ENCODE measurements at places on chromosomes 2 and 18. TPM values are rescaled to one million over a fixed set of nuclear protein-coding genes. Genes with fewer than 3 reads are reported as not detected.

DNA sequence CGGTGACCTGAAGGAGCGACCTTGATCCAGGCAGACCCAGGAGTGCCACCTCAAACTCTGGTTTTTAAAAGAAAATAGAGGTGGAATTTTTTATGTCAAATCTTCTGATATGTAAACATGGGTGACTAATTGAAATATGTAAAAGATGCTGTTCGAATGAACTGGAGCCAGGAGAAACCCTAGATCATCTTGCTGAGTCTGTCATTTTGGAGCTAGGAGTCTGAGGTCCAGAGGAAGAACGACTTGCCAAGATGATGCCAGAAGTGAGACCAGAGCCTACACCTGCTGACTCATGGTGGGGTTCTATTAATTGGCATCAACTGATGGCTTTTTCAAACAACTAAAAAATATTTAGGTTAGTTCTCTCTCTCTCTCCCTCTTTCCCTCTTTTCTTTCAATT lies 74.1 kb downstream of the ACAA2 start:
- H3K27ac ChIP-seq = no peak overlapping the region
- H3K4me1 ChIP-seq = no peaks in the 10 kb centered on the region
- DNase-seq = no peak
- H3K27me3 ChIP-seq = no peaks in the 10 kb centered on the region
- H3K4me3 ChIP-seq = no peak overlapping the region

- H3K36me3 ChIP-seq = no peaks in the 10 kb centered on the region
- H3K27ac ChIP-seq = no peak overlapping the region
- peak; percentile 31 for DNase-seq
- no peaks in the 10 kb centered on the region for H3K4me1 ChIP-seq
- H3K4me3 ChIP-seq = no peak overlapping the region
Measured at GRCh38 chr2:197191177-197191939, 119.2 kb downstream of the ANKRD44 start.

DNA sequence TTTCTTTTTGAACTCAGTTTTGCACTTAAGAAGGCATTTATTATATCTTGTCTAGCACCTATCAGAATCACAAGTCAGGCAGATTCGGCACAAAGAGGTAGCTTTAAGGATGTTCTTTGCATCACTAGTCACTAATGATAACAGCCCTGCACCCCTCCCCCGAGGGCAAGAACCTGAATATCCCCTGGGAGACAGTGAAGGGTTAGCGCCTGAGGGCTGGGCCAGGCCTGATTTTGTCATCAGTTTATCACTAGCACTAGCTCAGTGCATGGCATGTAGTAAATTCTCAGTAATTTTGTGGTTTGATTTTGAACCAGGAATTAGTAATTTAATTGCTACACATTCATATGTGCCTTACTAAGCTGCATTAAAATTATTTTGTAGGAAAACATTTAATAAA lies 23.9 kb upstream of the HS6ST1 start:
- H3K27me3 ChIP-seq = no peaks in the 10 kb centered on the region
- H3K4me3 ChIP-seq = no peak overlapping the region
- no peak for DNase-seq

DNA sequence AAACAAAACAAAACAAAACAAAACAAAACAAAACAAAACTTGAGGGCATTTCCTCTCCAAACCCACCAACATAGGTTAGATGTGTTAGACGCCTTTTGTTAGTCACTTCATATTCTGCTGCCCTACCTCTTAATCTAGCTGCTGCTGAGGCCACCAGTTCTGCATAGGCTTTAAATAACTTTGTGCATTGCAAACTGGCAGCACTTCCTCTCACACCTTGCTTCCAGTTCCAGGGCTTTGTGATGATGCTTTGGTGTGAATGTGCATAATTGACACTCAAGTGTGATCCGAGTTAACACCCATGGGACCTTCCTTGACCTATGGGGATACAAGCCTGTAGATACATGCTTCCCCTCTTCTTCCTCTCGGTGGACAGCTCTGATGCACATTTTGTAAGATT lies 2.3 kb upstream of the SERPINB11 start:
- H3K27me3 ChIP-seq = no peaks in the 10 kb centered on the region
- no peak overlapping the region for H3K4me3 ChIP-seq
- DNase-seq = no peak

- DNase-seq = no peak
- peak overlapping the region; percentile 21 for H3K27ac ChIP-seq
- no peaks in the 10 kb centered on the region for H3K27me3 ChIP-seq
- no peaks in the 10 kb centered on the region for H3K36me3 ChIP-seq
Measured at GRCh38 chr2:24047703-24048033, 477 bp upstream of the WDCP start.

The SLC35F5 gene
- 14.3 TPM for total RNA-seq

The VWA3B gene
- total RNA-seq = 0.47 TPM

The CNRIP1 gene
- total RNA-seq = not detected

The LGALSL gene
- 14.2 TPM for total RNA-seq

DNA sequence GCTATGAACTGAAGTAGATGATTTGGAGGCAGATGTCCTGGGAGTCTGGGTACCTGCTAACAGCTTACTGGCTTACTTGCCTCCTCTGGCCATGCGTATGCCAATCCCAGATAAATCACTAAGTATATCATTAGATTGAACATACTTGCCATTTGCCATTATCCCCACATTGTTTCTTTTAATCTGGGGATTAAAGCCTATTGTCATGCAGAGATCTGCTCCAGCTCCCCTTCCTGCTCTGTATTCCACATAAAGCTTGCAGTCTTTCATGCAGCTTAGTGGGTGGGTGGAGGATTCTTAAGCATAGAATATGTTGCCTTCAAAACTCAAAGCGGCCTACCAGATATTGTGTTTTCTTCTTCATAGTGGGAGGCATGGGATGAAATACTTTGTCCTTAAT lies 311.8 kb upstream of the MMADHC start:
- no peaks in the 10 kb centered on the region for H3K36me3 ChIP-seq
- H3K27ac ChIP-seq = no peak overlapping the region
- no peaks in the 10 kb centered on the region for H3K4me1 ChIP-seq
- DNase-seq = no peak

DNA sequence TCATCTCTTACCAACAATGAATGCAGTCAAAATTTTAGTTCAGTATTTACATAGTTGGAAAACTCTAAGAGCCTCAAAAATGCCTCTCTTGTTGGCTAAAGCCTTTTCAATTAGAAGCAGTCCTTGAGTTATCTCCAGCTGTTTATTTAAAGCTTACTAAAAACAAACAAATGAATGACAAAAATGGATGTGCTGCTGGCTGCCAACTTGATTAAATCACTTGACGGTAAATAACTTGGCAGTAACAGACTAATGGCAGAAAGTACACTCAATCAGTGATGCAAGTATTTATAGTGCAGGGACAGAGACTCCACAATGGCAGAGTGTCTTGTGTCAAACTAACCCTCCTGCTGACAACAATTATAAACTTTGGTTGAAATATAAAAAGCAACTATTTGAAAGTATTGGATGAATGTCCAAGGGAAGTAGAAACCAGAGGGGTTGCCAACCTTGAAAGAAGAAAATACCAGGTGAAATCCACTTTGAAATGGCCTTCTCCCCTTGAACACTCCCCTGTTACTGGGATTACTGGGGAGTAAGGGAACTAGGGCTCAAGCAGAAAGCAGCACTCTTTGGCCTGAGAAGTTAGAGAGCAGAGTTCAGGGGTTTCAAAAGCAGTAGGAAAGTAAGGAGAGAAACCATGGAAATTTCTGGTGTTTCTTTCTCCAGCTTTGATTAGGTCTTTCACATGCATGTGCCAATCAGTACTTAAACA lies 245.2 kb upstream of the SPHKAP start:
- H3K4me1 ChIP-seq = peaks cover 9% of the 10 kb centered on the region
- no peaks in the 10 kb centered on the region for H3K27me3 ChIP-seq
- DNase-seq = no peak
- peak overlapping the region; percentile 51 for H3K4me3 ChIP-seq
- H3K36me3 ChIP-seq = no peaks in the 10 kb centered on the region

- no peaks in the 10 kb centered on the region for H3K27me3 ChIP-seq
- no peak for DNase-seq
- H3K27ac ChIP-seq = no peak overlapping the region
- H3K4me3 ChIP-seq = no peak overlapping the region
- H3K36me3 ChIP-seq = no peaks in the 10 kb centered on the region
- H3K4me1 ChIP-seq = no peaks in the 10 kb centered on the region
Measured at GRCh38 chr18:33751613-33752221, 173.7 kb downstream of the ASXL3 start.

The ZC3H6 gene
- 7.0 TPM for total RNA-seq

DNA sequence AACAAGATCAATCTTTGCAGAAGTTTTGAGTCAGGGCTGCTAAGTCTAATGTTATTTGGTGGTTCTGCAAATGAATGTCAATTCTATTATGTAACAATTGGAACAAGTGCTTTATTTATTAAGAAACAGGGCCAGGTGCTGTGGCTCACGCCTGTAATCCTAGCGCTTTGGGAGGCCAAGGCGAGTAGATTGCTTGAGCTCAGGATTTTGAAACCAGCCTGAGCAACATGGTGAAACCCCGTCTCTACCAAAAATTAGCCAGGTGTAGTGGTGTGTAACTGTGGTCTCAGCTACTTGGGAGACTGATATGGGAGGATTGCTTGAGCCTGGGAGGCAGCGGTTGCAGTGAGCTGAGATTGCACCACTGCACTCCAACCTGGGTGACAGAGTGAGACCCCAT lies 13.2 kb upstream of the RNF103 start:
- no peak overlapping the region for H3K4me3 ChIP-seq
- H3K36me3 ChIP-seq = no peaks in the 10 kb centered on the region
- no peak for DNase-seq
- no peak overlapping the region for H3K27ac ChIP-seq
- H3K27me3 ChIP-seq = no peaks in the 10 kb centered on the region
- no peaks in the 10 kb centered on the region for H3K4me1 ChIP-seq

DNA sequence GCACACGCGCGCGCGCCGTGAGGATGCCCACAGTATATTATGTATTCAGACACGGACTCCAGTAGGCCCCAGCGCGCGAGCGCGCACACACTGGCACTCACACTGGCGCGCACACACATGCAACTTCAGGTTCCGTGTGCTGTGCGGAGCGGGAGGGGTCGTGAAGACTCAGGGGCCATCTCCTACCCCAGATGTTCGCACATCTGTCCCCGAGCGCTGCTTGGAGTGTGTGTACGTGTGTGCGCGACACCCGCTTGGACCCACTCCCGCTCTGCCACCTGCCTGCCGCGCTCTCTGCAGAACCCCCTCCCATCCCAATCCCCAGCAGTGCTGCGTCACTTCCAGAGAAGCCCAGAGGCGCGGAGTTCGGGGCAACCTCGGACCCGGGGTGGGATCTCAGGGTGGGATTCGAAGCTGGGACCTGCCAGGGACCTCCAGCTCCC lies 2.6 kb downstream of the NRP2 start:
- no peak overlapping the region for H3K4me3 ChIP-seq
- no peaks in the 10 kb centered on the region for H3K36me3 ChIP-seq
- no peak for DNase-seq
- no peak overlapping the region for H3K27ac ChIP-seq

GRCh38 chr18:67608191-67608590 lies 91.7 kb upstream of the DSEL start:
- no peak overlapping the region for H3K4me3 ChIP-seq
- no peak overlapping the region for H3K27ac ChIP-seq
- DNase-seq = no peak
- no peaks in the 10 kb centered on the region for H3K27me3 ChIP-seq
- H3K36me3 ChIP-seq = no peaks in the 10 kb centered on the region

DNA sequence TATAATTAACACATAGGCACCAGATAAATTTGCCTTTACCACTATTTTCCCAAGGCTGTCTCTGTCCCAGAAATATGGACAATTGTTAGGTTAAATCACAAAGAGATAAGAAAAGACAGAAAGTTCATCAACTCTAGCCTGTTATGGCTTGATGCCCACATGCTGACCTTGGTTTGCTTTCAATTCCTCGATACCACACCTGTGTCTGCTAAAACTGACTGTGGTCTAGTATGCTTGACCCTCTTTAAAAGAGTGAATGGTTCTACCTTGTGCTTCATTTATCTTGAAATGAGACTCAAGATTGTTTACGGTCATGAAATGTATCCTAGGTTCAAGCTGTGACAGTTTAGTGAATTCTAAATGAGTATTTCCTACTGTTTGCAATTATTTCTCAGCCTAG lies 909.0 kb upstream of the LRRTM1 start:
- DNase-seq = no peak
- no peak overlapping the region for H3K4me3 ChIP-seq
- no peak overlapping the region for H3K27ac ChIP-seq
- no peaks in the 10 kb centered on the region for H3K27me3 ChIP-seq

The GPR39 gene
- total RNA-seq = 5.1 TPM

The FANCL gene
- 34.5 TPM for total RNA-seq

DNA sequence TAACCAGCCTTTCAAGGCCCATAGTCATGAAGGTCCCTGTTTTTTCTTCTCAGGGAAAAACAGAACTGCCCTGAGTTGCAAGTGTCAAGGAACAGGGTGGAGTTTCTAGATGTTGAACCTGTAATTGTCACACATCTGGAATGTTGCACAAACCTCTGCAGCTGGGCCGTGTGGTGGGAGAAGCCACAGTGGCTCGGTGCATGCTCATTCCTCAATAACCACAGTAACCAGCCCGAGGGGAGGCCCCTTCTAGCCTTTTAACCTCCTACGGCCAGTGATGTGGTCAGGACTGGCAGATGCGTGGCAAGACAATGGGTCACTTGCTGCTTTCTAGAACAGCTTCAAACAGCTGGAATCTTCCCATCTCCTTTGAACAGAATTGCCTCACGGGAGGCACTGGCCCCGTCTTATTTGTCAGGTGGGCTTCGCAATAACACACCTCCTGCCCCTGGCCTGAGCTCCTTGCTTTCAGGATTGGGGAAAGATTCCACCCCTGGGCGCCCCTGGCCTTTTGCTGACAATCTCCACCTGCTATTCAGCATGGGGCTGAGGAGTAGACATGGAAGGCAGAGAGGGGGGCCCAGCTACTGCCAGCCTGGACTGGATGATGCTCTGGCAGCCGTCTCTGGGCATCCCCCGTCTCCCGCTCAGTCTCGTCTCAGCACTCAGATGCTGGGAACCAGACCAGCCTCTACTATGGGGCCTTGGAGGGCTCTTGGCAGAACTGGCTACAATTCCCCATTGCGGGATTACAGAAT lies 102.9 kb downstream of the KLHL29 start:
- no peak overlapping the region for H3K4me3 ChIP-seq
- peaks cover 20% of the 10 kb centered on the region for H3K4me1 ChIP-seq
- peak; percentile 36 for DNase-seq
- no peak overlapping the region for H3K27ac ChIP-seq
- no peaks in the 10 kb centered on the region for H3K36me3 ChIP-seq
- no peaks in the 10 kb centered on the region for H3K27me3 ChIP-seq

The TMEFF2 gene
- not detected for total RNA-seq

GRCh38 chr2:157172866-157173578 lies 84.5 kb upstream of the GALNT5 start:
- H3K27me3 ChIP-seq = no peaks in the 10 kb centered on the region
- no peak for DNase-seq
- H3K27ac ChIP-seq = no peak overlapping the region
- no peak overlapping the region for H3K4me3 ChIP-seq
- H3K4me1 ChIP-seq = no peaks in the 10 kb centered on the region

DNA sequence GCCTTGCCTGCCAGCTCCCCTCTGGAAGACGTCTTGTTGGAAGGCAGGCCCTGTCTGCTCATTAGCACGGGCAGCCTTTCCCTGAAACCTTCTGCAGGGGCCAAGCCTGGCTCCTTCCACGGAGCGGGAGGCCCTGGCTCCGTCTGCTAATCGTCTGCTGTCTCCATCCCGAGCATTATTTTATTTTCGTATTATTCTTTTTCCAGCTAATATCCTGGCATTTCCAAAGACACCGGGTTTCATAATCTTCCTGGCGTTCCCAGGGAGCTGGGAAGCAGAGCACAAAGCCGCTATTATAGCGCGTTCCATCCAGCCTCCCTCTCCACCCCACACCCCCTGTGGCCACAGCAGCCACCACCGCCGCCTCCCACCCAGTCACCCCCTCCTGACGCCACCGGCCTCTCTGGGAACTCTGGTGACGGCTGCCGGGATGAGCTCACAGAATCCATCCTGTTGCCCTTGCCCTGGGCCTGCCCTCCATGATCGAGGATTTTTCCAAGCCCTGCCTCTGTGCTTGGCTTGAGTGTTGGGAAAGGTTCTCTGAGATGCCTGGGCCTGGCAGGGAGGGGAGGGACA lies 125.5 kb downstream of the DYSF start:
- H3K36me3 ChIP-seq = no peaks in the 10 kb centered on the region
